Omental fat pad (tissue), 4 donors: ENCODE measurements at places on chromosomes 16 and 17. TPM values are rescaled to one million over a fixed set of nuclear protein-coding genes. Genes with fewer than 3 reads are reported as not detected.

DNA sequence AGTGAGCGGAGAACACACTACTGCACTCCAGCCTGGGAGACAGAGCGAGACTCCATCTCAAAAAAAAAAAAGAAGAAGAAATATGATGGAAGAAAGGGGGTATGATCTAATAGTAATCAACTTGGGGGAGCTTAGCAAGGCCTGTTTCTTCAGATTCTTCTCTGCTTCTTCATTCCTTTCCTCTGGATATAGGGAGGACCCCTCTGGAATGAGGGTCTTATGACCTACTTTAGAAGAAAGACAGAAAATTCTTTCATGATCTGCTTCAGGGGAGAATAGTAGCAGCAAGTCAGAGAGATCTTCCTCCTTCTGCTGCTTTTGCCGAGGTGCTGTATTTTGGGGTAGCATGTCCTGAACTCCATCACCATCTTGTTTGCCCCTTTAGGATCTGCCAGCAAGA, 44.9 kb upstream of the ETV4 start:
- no peak for DNase-seq

DNA sequence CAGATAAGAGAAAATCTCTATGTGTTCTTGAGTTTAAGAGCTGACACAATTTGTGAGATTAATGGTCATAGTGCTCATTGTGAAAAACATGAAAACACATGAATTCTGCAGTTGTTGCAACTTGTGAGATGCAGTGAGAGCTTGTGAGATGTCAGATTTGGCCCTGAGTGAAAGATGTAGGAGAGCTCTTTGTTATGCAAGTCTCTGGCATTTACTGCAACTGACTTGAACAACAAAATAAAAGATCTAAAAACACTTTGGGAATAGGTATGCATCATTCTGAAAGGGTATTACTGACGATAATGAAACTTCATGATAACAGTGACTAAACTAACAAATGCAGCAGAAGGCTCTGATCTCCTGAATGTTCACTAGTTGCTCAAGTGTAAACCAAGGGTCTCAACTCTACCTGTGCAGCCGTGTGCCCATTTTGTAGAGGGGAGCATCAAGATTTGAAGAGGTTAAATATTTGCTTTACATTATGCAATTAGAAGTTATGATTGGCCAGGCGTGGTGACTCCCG, 50.8 kb upstream of the SMIM36 start:
- DNase-seq, result no peak

CDR2 gene
- 25.1 TPM for total RNA-seq

GRCh38 chr16:35506898-35507194, 2047.4 kb downstream of the TP53TG3F start:
- DNase-seq, result no peak

RNF222 gene
- not detected for total RNA-seq

- no peak for DNase-seq
Observed at GRCh38 chr16:11298143-11298900, 17.2 kb upstream of the PRM1 start.

- no peak for DNase-seq
Observed at GRCh38 chr16:2713985-2714774, 5.8 kb downstream of the PRSS27 start.

DNA sequence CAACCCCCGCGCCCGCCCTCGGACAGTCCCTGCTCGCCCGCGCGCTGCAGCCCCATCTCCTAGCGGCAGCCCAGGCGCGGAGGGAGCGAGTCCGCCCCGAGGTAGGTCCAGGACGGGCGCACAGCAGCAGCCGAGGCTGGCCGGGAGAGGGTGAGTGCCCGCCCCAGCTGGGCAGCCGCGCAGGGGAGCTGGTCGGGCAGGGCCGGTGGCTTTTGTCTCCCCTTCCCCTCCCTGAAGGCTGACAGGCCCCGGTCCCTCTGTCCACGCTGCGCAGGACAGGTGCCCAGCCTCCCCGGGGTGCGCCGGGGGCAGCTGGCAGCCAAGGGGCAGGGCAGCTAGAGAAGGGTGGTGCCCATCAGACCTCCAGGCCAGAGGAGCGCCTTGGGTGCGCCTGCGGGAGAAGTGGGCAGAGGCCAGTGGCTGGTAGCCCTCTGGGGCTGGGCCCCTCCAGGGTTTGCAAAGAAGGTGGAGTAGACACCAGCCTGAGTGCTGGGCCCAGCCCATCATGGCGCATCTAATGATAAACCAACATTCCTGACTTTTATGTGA, 278 bp downstream of the ITGB4 start:
- DNase-seq, result no peak

GRCh38 chr17:16662936-16663335, 9.3 kb upstream of the ZNF624 start:
- DNase-seq, result no peak

GRCh38 chr16:3816326-3816725, 64.2 kb downstream of the CREBBP start:
- no peak for DNase-seq

TNFRSF13B gene
- 0.48 TPM for total RNA-seq
